ENCODE measurements at places on chromosomes 11 and 22.

DNA sequence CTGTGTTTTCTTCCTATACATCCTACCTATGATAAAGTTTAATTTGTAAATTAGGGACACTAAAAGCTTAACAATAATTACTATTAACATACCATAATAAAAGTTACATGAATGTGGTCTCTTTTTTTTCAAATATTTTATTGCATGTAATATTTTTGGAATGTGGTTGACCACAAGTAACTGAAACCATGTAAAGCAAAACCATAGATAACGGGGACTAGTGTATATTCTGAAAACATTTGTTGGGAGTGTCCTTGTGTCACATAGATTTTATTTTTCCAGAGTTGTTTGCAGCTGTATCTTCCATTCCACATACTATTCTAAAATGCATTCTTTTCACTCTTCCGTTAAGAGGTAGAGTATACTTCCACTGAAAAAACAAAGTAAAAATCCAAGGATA, 200.4 kb downstream of the KIF18A start:
- DNase-seq = no peak

DNA sequence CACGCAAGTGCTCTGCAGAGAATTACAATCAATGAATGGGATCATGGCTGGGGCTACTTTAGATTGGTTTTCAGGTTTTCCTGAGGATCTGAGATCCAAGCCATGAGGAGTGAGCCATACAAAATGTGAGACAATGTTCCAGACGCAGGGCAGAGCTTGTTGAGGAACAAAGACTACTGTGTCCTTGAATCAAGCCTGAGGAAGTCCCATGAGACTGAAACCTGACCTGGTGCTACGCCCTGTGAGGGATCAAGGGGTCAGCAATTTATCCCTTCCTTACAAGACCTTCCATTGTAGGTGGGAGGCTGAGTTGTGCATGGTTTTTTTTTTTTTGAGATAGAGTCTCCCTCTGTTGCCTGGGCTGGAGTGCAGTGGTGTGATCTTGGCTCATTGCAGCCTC, 2.1 kb downstream of the INCENP start:
- DNase-seq = no peak

DNA sequence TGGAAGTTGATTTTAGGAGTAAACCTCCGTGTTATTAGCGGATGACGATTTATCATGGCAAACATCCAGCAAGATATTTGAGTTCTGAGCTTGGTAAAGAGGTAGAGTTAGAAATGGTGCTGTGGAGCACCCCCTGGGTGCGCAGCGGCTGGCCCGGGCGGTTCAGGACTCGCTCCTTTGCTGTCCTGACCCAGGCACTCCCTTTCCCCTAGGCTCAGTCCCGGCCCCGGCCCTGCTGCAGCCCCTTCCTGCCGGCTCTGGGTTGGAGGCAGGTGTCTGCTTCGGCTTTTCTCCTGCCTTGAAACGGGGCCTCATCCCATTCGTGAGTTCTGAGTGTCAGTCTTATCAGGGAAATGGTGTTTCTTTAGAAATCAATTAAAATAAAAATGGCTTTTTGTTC, 33.4 kb downstream of the AP2A2 start:
- DNase-seq = no peak

- DNase-seq = no peak
Observed at GRCh38 chr11:88337987-88338668, 592 bp upstream of the CTSC start.

- no peak for DNase-seq
Observed at GRCh38 chr11:2581151-2581930, 118.5 kb downstream of the KCNQ1OT1 start.

DNA sequence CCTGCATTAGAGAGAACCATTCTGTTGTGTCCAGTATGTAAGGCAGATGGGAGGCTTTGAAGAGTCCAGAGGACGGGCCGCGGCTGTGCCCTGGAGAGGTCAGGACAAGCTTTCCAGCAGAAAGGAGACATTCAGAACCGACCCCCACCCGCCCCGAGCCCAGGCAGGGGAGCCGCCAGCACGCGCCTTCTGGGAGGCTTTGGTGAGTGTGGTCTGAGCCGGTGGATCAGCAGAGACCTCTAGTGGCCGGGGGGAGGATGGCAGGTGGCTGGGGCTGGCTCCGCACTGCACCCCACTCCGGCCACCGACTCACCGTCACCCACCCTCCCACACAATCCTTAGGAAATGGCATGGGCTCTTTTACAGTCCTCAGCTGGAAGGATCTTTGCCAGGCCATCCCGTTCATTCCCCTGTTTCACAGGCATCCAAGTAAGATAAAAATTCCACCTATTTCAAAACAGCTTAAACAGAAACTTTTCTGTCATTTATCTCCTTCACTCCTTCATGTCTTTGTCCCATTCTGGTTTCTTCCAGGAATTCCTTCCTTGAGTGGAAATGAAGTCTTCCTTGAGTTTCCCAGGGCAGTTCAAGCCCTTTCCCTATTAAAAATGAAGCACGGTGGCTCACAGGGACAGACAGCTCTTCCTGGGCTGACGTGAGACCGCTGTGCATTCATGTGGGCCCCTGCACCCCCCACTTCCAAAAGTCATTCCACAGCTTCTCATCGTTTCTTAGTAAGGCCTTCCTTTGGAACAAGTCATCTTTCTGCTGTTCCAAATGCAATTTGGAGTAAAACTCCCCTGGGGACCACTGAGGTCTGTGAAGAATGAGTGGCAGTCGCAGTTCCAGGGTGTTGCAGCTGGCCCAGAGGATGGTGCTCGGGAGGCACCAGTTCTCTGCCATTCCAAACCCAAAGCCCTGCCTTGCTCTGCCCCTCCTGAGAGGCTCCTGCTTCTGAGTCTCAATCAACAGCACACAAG, 91.0 kb downstream of the FEZ1 start:
- DNase-seq = no peak

DNA sequence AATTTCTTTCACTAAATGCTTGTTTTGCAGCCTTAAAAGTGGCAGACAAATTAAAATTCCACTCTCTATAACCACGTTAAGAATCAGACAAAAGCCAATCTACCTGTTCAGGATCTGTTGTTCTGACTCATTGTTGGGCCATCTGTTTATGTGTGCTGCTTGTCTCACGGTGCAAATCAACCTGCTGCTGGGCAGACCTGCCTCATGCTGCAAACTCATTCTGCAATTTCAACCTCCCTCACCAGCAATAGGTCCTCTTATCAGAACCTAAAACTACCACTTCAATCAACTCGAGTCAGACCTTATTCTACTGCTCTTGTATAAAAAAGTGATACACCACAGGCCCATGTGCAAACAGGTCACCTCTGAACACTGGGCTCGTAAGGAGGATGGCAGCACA, 75.1 kb downstream of the LARGE2 start:
- DNase-seq = no peak

DNA sequence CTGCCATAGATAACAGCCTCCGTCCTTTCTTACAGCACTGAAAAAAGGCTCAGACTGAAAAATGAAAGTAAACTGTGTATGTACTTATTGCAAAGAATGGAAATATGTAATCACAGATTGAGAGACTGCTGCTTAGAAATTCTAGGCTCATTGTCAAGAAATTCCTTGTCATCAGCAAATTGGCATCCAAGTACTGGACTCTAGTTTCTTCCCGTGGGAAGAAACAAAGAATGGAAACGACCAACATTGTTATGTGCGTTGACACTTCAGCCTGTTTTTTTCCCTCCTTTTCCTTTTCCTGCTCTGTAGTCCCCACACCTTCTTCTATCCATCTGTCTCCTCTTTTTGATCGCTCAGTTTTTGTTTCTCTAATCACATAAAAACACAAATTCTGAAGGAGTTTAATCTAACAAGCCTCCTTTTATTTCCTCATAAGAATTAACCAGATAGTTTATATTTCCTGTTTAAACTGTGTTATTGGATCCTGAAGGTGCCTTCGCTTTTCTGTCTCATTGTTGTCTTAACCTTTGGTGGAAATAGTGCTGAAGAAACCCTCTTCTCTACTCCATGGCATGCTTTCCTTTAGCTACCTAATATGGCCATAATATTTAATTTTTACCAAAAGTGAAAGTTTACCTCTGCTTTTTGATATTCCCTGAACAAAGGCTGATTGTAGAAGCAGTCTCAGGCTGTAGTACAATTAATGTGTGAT, 20.0 kb upstream of the CASP12 start:
- no peak for DNase-seq

DNA sequence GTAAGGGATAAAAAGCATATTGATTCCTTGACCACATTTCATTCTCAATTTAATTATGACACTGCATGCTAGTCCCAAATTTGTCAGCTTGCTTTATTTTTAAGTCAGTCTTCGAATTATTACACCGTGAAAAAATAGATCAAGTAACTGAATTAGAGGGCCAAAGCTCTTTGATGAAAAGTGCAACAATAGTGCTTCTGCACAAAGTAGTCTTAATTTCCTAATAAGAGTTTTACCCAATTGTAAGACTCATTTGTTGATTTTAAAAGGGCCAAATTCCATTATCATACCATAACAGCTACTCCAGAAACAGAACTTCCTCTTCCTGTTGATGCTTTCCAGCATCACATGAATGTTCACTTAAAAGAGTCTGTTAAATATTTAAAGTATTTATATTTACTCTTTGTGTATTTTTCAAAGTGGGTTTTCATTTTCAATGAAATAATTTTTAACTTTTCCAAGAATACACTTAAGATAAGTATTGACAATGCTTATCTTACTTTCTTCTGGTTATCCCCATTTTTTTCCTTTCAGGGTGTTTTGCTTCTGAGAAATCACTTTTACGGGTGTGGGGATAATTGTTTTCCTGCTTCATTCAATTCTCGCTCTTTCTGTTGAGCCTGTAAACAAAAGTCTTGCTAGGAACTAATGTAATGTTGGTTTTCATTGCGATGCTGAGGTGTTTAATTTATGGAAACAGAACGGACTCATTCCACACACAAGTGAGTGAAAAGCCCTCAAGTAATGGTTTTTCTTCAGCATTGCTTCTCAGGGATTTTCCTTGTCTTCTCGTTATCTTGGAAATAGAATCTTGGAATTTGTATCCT, 2.1 kb downstream of the ARHGEF12 start:
- no peak for DNase-seq

Data from thoracic aorta (tissue), 2 donors.